ENCODE measurements at places on chromosomes 12 and 14.

DNA sequence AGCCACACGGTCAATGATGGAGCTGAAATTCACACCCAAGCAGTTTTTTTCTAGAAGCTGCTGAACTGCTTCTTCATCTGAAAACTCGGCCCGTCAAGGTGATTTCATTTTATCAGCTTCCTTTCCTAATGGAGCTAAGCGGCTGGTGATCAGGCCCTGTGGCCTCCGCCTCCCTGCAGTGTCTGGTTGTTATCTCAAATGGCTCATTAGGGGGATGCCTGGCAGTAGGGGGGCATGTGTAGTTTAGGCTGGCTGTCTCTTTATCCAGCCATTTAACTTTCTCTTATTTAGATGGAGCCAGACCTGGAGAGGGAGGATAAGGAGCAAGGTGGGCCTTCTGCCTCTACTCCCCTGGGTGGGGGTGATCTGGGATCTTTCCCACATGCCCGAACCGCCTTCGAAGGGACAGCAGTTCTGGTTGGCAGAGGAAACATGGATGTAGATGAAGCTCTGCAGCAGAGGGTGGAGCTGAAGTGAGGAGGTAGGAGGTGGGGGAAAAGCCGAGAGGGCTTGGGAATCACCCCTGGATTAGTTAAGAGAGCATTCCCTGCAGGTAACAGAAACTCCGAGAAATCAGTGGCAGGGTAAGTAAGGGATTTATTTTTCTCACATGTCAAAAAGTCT lies 64.4 kb downstream of the TGFB3 start:
- DNase-seq, result no peak

DNA sequence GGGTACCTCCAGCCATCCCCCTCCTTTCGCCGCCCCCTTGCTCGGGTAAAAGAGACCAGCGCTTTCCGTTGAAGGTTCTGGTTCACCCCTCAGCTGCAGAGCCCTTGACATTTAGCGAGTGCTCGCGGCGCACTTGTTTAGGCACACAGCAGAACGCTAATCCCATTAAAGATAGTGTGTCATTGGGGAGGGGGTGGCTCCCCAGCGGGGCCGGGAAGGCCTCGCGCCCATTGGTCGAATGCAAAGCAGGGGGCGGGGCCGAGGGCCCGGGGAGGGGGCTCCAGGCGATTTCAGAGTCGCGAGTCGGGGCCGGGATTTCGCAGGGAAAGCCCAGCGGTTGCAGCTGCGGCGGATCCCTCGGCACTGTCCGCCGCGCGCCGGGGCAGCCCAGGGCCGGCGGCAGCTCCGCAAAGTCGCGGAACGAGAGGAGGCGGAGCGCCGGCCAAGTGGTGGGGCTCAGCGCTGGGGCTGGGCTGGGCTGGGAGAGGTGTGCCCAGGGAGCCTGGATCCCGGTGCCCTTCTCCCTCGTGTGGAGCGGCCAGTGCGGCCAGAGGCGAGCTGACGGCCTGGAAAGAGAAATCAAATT lies 122.9 kb downstream of the TSPAN9 start:
- DNase-seq, result no peak

GRCh38 chr12:26978801-26979200 lies 35.4 kb downstream of the TM7SF3 start:
- DNase-seq, result no peak

DNA sequence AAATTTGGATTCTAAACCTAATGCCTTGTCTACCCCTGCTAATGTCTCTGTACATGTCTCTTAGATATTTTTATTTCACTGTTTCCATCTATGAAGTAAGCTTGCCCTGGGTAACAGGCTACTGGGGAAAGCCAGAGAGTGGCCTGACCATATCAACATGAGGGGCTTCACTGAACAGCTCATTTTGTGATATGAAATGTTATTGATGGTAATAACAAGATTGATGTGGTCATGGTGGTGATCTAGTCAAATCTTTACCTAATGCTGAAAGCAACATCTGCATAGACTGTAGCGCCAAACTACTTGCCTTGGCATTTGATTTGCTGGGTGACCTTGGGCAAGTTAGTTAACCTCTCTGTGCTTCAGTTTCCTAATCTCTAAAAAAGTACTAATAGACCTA lies 9.9 kb upstream of the DYRK2 start:
- DNase-seq, result no peak

All from dorsolateral prefrontal cortex (tissue), 122 donors.